ENCODE measurements at places on chromosomes 3 and 15.

DNA sequence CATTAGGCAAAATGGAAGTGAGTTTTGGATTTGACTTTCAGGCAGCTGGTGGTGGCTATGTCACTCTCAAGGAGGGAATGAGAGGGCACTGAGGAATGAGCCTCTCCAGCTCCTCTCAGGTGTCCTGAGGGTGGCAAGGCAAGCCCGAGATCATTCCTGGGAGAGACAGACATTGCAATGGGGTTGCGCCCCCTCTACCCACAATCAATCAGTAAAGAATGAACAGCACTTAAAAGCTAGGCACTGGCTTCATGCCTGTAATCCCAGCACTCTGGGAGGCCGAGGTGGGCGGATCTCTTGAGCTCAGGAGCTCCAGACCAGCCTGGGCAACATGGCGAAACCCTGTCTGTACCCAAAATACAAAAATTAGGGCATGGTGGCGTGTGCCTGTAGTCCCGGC, 14.1 kb upstream of the SHF start:
- no peak for DNase-seq

DNA sequence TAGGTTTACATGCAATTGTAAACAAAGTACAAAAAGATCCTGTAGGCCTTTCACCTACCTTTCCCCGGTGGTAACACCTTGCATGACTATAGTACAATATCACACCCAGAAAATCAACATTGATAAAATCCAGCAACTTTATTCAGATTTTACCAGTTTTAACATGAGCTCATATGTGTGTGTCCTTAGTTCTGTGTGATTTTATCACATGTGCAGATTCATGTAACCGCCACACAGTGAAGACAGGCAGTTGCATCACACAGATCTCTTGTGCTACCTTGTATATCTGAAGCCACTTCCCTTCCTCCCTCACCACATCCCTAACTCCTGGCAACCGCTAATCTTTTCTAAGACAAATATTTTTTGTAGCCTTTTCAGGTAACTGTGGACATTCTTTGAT, 183.5 kb upstream of the C2CD4B start:
- no peak for DNase-seq

- DNase-seq = no peak
Measured at GRCh38 chr15:44573386-44573785, 36.4 kb downstream of the EIF3J start.

- DNase-seq = no peak
Measured at GRCh38 chr3:172647080-172647479, 63.8 kb downstream of the NCEH1 start.

GRCh38 chr3:38556640-38557358, 60.7 kb downstream of the EXOG start:
- no peak for DNase-seq

GRCh38 chr3:52005571-52005986, 9.9 kb upstream of the RPL29 start:
- DNase-seq = peak; percentile 78

DNA sequence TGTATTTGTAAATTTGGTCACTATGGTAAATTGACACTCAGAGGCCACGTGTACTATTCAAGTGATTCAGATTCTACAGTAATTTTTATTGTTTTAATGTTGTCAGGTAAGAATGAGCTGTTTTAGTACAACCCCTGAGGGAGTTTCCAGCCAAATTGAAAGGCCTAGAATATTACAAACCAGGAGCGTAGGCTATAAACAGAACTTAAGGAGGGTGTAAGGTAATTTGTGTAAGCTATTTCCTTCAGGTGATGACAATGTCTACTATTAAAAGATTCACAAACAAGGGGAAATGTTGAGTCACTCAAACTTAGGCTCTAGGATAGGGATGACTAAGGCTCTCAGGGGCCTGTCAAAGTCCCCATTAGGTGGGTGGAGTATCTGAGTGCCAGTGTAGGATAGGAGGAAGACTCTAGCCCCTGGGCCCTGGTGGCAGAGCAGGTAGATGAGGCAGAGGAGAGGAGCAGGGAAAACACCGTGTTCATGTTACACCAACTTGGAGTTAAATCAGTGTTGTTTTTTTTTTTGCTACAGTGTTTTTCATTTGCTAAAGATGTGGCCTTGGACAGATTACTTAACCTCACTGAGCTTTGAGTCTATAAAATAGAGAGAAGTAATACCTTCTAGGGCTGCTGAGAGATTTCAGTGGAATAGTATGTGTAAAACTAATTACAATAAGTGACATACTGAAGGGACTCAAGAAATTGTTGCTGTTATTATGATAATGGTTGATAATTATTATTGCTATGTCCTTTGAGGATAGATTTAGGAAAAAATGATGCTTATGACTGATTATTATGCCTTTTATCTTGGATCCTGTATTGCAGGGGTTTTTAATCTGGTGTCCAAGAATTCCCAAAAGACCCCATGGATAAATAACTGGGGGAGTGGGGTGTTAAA, 10.3 kb downstream of the TM4SF1 start:
- no peak for DNase-seq

DNA sequence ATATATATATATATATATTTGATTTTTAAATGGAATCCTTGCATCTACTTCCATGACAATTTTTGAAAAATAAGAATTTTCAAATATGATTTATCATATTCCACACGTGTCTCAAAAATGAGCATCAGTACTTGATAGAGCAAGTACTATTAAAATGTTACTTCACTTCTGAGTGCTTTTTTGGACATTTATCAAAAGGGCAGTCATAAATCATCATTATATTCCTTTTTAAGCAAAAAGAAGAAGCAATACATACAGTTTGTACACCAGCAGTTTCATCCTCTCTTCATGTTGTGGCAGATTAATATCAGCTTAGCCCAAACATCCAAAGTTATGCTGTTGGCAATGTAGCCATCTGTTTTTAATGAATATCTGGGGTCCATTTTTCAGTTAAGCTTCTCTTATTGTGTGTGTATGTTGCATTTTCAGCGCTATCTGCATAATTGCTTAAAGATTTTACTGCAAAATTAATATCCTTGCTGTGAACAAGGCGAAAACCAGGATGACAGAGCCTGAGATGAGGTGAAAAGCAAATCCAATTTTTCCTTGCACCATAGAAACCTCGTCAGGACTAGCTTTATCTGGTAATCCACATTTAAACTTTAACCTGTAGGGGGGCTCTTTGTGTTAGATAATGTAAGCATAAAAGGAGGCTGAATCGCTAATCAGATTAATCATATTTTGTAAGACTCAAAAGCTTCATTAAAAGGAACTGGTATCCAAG, 604.9 kb upstream of the AGTR1 start:
- DNase-seq = no peak

Measured in pancreas (tissue), 10 donors.